T-helper 2 cell treated with Interferon-gamma antibody and Interleukin-4, amounts not matched to agents 100 ng/mL and 5 ng/mL, for 36 hours (primary cell): ENCODE measurements at places on chromosomes 3 and 15. TPM values are rescaled to one million over a fixed set of nuclear protein-coding genes. Genes with fewer than 3 reads are reported as not detected.

Gene PDIA3
- 365 and 372 TPM in 2 replicates for total RNA-seq

Gene ANKRD63
- total RNA-seq = 0.23 TPM in 1 of 2 replicates, not detected in the other

Gene LNP1
- total RNA-seq = 1.4 and 1.8 TPM in 2 replicates

Gene OIP5
- 18.7 TPM in 2 replicates for total RNA-seq

Gene SATB1
- total RNA-seq = 258 and 270 TPM in 2 replicates

Gene GNL3
- 118 and 121 TPM in 2 replicates for total RNA-seq

Gene MESP2
- total RNA-seq = not detected in 2 replicates

Gene CNTN4
- not detected in 2 replicates for total RNA-seq

Gene TRIM42
- not detected in 2 replicates for total RNA-seq

Gene CASR
- total RNA-seq = 0.02 TPM in 1 of 2 replicates, not detected in the other

Gene ROPN1B
- total RNA-seq = not detected in 2 replicates

Gene DZIP1L
- not detected in 2 replicates for total RNA-seq

Gene GOLGA6L7
- total RNA-seq = not detected in 2 replicates

Gene SLC6A20
- not detected in 2 replicates for total RNA-seq

Gene ZMYND10
- 3.6 and 4.6 TPM in 2 replicates for total RNA-seq

Gene RHCG
- total RNA-seq = not detected in 2 replicates

Gene PHLDB2
- total RNA-seq = 2.4 and 3.7 TPM in 2 replicates

Gene CLRN1
- total RNA-seq = not detected in 2 replicates

Gene CILP
- 0.07 TPM in 2 replicates for total RNA-seq

Gene MAPKAPK3
- 157 and 159 TPM in 2 replicates for total RNA-seq

Gene ACKR2
- 1.00 and 1.3 TPM in 2 replicates for total RNA-seq

Gene TMC3
- not detected in 2 replicates for total RNA-seq

Gene SPG21
- 58.5 and 58.7 TPM in 2 replicates for total RNA-seq

Gene LHFPL4
- total RNA-seq = not detected in 2 replicates

Gene CYP11A1
- total RNA-seq = not detected in 2 replicates

Gene RPL4
- total RNA-seq = 2,397 and 2,453 TPM in 2 replicates

Gene UBL7
- 48.4 and 60.4 TPM in 2 replicates for total RNA-seq

Gene EIF4E3
- 65.3 and 66.2 TPM in 2 replicates for total RNA-seq

Gene ARNT2
- total RNA-seq = 0.23 TPM in 1 of 2 replicates, not detected in the other
